ENCODE measurements at places on chromosomes 7 and 10. TPM values are rescaled to one million over a fixed set of nuclear protein-coding genes. Genes with fewer than 3 reads are reported as not detected.

The HMX3 gene
- total RNA-seq = not detected

DNA sequence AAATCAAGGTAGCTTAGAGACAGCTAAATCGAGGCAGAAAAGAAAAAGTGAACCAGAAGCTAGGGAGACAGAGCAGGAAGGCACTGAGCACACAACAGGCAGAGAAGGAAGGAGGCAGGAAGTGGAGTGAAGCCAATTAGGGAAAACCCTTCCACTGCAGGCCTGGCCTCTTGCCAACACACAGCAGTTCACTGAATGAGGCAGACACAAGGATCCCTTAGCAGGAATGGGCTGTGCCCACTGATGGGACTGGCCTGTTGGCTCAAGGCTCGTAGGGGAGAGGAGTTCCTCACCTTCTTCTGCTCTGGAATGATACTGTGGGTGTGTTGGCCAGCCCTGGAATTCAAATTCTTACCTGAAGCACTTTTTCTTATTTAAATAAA, 220.3 kb upstream of the STK17A start:
- DNase-seq = no peak

GRCh38 chr10:58217612-58218011, 50.1 kb downstream of the IPMK start:
- DNase-seq = no peak

GRCh38 chr7:152395112-152395511, 40.7 kb downstream of the KMT2C start:
- no peak for DNase-seq

- DNase-seq = no peak
Observed at GRCh38 chr10:70568113-70568512, 34.4 kb downstream of the PRF1 start.

GRCh38 chr7:131106681-131107336, 220.9 kb upstream of the MKLN1 start:
- DNase-seq = peak; percentile 79
